ENCODE measurements at places on chromosomes 16 and 17. TPM values are rescaled to one million over a fixed set of nuclear protein-coding genes. Genes with fewer than 3 reads are reported as not detected.

DNA sequence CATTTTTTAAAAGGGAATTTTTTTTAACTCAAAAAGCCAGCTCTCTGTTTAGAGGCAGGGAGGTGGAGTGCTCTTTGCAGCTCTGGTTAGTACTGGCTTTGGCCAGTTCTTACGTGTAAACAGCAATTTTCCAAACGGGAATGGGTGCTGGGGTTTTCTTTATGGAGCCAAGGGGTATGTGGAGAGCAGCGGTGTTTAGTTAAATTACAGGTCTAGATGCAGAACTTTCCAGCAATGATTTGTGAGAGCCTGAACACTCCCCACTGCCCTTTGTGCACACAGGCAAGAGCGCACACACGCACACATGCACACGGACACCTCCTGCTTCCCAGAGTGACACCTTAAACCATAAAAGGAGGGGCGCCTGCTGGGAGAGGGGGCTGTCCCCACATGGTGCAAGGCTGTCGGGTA, 140.2 kb downstream of the MSI2 start:
- DNase-seq: no peak

DNA sequence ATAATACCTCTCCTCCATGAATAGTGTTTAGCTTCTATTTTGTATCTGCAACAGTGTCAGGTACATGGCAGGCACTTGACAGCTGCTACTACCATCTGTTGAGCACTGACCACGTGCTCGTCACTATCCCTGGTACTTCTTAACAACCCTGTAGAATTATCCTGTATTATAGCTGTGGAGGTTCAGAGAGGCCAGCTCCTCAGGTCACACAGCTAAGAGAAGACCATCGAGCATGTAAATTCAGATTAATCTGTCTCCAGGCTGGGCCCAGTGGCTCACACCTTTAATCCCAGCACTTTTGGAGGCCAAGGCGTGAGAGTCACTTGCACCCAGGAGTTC, 26.3 kb downstream of the WSB1 start:
- no peak for DNase-seq

DNA sequence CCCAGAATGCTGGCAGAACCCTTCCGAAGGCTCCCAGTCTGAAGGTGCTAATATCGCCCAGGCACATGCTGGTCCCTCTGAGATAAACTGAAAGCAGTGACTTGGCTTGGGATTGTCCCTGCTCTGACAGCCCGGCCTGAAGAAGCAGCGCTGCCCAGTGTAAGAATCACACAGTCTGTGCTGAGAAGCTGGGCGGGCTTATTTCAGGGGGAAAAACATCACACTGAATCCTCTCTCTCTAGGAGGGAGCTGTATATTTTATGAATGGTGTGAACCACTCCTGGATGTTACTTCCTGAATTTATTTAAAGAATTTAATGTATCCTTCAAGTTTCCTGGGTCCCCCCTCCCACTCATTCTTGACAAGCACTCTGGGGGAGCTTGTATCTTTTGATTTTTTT, 36.3 kb downstream of the GAS7 start:
- DNase-seq: no peak

GRCh38 chr16:87160234-87160636, 157.0 kb downstream of the C16orf95 start:
- no peak for DNase-seq

- no peak for DNase-seq
These were observed 118.2 kb upstream of the CHMP6 start for GRCh38 chr17:80873307-80873951.

- DNase-seq: no peak
These were observed 8.1 kb downstream of the TMEM204 start for GRCh38 chr16:1541293-1542165.

- DNase-seq: no peak
These were observed 199.9 kb downstream of the ZFHX3 start for GRCh38 chr16:72848028-72848400.

DNA sequence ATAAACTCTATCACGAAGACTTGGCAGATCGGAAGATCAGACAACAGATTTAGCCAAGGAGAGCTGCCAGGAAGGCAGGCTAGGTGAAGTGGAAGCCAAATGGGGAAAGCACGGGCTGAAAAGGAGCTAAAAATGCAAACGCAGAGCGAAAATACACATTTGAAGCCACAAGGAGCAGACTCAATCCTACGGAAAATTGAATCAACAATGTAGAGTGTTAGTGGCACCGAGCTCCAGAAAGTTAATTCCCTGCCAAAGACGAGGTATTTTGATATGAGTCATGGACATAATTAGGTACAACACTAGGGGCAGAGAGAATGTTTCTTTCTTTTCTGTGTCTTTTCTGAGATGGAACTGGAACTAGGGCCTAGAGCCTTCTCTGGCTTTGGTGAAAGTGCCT, 20.7 kb downstream of the GSG1L start:
- no peak for DNase-seq

RASL10B gene
- polyA plus RNA-seq: 4.3 TPM

DHODH gene
- 11.1 TPM for polyA plus RNA-seq

DNA sequence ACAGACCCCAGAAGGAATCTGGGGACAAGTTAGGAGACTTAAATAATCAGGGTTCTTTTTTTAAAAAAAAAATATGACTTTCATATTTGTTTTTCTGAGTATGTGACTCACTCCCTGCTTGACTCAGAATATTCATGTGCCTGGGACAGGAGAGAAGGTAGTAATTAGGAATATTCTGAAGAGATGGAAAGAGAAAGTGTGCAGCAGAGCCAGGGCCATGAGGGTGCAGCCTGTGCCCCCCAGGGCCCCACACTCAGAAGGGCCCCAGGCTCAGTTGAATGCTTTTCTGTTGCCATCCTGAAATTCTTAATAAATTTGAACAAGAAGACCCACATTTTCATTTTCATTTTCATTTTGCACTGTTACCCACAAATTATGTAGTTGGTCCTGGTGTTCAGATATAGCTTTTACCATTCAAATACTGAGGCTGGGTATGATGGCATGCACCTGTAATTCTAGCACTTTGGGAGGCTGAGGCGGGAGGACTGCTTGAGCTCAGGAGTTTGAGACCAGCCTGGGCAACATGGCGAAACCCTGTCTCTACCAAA, 11.5 kb upstream of the LONP2 start:
- DNase-seq: no peak

TP53TG3B gene
- polyA plus RNA-seq: 0.92 TPM

- no peak for DNase-seq
These were observed 16.4 kb downstream of the LYRM1 start for GRCh38 chr16:20916942-20917341.

DNA sequence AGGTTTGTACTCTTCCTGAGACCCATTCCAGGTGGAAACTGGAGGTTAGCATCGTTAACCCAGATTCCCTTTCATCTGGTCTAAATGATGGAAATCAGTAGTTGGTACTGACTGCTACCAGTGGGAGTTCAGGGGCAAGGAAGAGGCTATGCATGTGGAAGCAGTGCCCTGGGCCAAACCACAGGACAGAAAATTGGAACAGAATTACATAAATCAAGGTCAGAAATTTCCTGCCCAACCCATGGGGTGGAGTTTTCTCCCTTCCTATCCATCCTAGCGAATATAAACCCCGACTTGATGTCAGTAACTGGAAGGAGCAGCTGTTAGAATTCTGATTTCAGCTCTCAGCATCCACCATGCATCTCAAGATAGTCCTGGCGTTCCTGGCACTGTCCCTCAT, at the start of gene AOC2:
TSS of gene AOC2 (plus strand) at position 310 of the 400 bp plus-strand sequence. CDS start at position 357, 47 bp downstream.
- DNase-seq: no peak

MSLN gene
- polyA plus RNA-seq: 0.19 TPM

DNA sequence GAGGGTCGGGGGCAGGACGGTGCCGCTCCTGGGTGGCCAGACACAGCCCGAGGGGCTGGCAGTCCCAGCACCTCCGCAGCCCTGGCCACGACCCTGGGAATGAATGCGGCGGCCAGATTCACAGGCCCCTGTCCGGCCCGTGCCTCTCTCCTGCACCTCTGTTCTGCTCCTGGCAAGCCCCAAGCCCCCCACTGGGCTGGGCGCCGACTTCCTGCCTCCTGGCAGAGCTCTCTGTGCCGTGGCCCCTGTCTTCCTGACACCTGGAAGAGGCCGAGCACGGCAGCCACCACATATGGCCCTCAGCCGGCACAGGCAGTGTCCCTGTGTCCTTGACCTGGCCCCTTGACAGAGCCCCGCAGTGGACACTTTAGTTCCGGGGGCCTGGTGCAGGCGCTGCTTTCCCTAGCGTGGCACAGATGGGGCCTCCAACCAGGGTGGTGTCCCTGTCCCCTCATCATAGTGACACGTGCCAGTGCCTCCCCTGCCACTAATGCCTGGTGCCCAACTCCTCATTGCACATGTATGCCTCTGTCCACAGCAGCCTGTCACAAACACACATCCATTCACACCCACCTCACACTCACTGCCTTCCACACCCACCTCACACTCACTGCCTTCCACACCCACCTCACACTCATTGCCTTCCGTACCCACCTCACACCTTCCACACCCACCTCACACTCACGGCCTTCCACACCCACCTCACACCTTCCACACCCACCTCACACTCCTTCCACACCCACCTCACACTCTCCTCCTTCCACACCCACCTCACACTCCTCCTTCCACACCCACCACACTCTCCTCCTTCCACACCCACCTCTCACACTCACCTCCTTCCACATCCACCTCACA, 110.6 kb upstream of the PLCG2 start:
- peak; percentile 57 for DNase-seq

DNA sequence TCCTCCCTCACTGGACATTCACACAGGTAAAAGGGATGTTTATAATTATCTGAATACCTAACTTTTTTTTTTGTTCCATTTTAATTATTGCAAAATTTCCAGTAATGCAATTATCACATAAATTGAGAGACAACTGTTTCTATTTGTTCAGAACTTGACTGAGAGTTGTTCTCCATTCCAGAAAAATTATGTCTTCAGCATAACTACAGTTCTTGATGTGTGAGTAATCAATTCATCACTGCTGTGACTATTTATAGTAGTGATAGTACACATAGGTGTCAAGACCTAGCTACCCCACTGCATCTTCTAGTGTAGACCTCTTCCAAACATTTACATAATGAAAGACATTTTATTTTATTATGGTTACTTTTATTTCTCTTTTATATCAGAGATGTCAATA, 5.8 kb upstream of the TNRC6A start:
- no peak for DNase-seq

GRCh38 chr17:43140396-43141332, 15.5 kb upstream of the BRCA1 start:
- DNase-seq: no peak

DNA sequence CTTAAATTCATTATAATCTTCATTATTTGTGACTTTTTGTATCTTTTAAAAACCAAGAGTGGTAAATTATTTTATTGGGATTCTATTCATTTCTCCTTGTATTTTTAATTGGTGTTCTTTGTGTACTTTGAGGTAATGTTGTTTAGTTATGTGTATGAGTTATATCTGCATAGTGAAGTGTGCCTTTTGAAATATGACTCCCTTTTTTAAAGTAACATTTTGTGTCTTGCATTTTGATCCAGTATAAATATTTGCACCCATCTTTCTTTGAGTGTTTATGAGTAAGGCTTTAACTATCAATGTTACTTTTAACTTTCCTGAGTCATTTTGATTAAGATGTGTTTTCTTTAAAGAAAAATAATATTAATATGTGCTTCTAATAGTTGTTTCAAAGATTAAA, 90.0 kb upstream of the MYOCD start:
- no peak for DNase-seq

DNA sequence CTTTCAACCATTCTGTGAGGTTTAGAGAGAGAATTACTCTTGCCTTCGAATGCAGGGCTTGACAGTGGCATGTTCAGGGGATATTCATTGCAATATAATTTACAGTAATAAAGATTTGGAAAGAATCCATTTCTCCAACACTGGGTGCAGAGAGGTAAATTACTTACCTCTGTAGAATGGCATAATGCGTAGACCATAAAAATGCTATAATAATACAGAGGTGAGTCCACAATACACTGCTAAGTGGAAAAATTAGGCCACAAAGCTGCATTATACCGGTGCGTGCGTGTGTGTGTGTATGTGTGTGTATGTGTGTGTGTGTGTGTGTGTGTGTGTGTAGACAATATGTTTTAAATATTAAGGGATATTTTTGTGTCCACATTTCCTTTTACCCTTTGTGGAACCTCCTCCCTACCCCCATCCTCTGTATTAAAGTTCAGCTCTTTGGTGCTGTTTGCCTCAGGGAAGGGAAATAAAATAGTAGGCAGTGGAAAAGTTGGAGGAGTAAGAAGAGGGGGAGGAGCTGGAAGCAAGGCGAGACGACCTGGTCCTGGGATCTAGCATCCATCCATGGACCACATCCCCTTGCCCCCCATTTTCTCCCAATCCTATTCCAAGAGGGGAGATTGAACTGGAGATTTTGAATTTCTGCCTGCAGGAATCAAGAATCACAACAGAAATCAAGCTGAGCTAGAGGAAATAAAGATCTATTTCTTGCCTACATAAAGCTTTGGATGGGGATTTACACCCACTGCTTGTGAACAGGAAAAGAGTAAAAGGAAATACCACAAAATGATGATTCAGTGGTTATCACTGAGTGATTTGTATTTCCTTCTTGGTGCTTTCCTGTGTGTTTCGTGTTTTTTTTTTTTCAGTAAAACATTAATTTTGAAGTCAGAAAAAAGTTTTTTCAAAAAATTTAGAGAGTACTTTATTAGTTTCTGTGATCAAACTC, 124.8 kb downstream of the RGS9 start:
- no peak for DNase-seq

DNA sequence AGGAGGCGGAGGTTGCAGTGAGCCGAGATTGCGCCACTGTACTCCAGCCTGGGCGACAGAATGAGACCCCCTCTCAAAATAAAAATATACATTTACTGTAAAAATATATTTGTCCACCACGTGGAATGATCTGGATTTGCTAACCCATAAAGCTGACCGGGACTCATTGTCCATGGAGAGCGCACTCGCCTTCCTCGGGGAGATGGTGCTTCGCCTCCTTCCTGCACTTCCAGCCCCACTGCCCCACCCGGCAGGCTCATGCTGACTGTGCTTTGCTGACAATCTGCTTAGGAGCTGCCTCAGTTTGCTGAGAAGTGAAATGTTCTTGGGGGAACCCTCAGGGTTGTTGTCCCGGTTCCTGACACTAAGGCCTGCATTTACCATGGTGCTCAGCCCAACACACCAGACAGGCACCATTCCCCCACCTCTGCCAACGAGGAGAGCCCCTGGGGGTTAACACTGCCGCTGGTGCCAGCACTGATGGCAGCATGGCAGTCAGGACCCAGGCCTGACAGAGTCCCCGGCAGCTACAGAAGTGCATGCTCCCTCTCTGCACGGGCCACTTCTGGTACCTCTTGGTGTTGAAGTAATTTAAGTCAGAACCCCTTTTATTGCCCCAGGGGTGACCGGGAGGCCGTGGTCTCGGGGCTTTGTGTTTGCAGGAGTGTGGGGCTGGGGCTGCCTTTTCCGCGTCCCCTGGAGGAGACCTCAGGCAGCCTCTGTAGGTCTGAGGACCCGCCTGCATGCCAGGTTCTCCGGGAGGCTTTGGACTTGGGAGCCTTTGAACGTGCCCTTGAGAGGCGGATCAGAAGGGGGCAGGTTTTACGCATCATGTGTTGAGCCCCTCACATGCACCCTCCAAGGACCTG, 2.5 kb downstream of the NUBP2 start:
- DNase-seq: no peak

GRCh38 chr17:45298546-45299285, 18.1 kb downstream of the MAP3K14 start:
- DNase-seq: no peak

GRCh38 chr17:46940692-46941404, 17.9 kb downstream of the GOSR2 start:
- DNase-seq: peak; percentile 91

Data from SK-N-SH (cell line).